Fibroblast of lung (primary cell): ENCODE measurements at places on chromosomes 7 and 10. TPM values are rescaled to one million over a fixed set of nuclear protein-coding genes. Genes with fewer than 3 reads are reported as not detected.

- DNase-seq, result no peak
These were observed 267.6 kb downstream of the SKIDA1 start for GRCh38 chr10:21257919-21258318.

DNA sequence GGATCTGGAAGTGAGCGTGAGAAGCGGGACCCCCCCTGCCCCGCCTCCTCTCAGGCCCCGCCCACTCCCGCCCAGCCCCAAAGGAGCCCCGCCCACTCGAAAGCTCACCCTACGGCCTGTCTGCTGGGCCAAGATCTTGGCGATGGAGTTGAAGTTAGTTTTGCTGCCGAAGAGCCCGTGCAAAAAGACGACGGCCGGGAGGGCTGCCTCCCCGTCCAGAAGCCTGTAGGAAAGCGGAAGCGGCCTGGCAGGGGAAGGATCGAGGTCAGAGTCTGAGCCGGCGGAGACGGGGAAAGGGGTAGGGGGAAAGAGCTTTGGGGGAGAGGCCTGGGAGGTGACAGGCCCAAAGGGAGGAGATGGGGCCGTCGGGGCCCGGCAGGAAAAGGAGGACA is 386 bp downstream of the ABHD11 start:
- DNase-seq, result peak; percentile 38

GRCh38 chr10:71390461-71390835 is 6.3 kb upstream of the CDH23 start:
- no peak for DNase-seq

GRCh38 chr7:138565071-138565450 is 105.0 kb downstream of the TRIM24 start:
- DNase-seq, result no peak

GRCh38 chr10:79929409-79929904 is 19.4 kb downstream of the SFTPD start:
- peak; percentile 51 for DNase-seq

- peak; percentile 47 for DNase-seq
These were observed 84.5 kb downstream of the FZD1 start for GRCh38 chr7:91348711-91349110.

- no peak for DNase-seq
These were observed 24.9 kb downstream of the SKIDA1 start for GRCh38 chr10:21500578-21500910.

DNA sequence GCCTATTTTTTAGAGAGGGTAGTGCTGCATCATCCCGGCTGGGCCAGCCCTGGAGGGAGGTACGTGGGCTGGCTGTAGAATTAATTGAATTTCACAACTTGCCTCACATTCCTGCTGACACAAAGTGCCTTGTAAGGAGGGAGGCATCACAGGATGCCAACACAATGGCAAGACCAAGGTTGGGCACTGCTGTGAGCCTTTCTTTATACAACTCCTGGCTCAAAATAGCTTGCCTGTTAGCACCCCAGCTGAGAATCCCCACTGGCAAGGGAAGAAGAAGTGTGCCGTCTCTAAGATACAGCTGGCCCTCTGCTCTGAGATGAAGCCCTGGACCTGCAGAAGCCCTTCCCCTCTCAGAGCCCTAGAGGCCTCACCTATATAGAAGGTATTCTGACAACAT is 873.9 kb downstream of the GRID1 start:
- no peak for DNase-seq

DNA sequence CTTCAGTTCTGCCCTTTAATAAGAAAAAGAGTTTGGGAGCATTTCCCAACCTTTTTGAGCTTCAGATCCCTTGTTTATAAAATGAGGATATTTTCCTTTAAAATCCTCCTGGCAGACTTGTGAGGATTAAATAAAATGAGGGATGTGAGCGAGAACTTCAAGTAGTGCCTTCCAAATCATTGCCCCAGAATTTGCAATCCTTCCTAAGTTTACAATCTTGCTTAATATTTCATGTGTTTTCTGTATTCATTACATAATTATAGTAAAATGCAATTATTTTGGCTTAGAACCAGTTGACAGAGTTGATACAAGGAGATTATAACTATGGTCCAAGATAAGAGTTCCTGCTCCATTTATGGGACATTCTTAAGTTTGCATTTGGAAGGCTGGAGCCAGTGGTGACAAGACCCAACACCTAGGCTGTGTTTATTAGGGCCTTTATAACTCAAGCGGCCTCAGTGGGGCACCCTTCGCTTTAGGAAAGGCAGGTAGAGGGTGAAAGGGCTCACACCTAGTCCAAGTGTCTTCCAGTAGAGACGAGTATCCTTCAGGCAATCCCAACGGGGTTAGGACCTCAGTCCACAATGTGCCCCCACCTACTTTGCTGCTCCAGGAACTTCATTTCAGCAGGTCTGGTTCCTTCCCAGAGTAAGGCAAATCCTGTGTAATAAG is 317.5 kb downstream of the WDR11 start:
- DNase-seq, result no peak

DNA sequence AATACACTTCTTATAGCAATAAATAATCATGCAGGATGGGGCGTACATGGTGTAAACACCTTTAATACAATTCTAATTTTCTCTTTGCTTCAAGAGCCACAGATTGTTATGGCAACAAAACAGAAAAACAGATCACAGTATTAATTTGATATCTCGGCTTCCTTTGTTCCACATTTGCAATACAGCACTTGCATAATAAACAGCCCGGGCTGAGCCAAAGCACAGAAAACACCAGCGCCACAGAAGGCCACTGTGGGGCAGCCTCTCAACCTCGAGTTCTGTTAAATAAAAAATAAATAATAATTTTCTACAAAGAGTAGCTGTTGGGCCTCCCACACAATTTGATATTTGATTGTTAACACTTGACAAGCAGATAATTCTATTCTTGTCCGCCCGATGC is 255.9 kb downstream of the USP6NL start:
- DNase-seq, result no peak

- DNase-seq, result peak; percentile 70
These were observed 8.7 kb upstream of the GLRX3 start for GRCh38 chr10:130127364-130128061.

DNA sequence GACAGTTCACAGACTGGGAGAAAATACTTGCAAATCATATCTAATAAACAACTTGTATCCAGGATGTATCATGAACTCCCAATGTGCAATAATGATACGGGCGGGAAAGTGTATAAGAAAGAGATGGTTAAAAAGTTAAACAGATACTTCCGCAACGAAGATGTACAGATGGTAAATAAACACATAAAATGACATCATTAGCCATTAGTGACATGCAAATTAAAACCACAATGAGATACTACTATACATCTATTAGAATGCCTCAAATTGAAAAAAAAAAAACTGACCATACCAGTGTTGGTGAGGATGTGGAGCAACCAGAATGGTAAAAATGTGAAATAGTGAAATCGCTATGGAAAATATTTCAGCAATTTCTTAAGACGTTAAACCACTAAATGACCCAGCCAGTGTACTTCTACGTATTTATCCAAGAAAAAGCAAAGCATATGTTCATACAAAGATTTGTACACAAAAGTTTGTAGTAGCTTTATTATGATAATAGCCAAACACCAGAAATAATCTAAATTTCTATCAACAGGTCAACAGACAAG is 83.5 kb downstream of the IPMK start:
- DNase-seq, result no peak

DNA sequence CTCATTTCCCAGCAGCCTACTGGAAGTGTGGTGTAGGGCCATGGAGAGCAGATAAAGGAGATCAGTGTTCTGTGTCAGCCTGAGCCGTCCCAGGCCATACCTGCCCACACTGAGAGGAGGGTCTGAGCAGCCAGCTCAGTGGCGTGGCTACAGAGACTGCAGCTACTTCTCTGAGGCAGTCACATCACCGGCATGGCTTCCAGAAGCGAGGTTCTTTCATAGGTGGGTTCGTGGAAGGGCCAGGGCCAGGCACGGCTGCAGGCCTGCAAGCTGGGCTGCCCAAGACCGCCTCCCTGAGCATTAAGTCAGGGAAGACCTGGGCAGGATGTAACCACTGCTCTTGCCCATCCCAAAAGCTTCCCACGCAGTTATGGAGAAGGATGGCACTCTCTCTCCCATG is 34.9 kb downstream of the LDB3 start:
- no peak for DNase-seq

DNA sequence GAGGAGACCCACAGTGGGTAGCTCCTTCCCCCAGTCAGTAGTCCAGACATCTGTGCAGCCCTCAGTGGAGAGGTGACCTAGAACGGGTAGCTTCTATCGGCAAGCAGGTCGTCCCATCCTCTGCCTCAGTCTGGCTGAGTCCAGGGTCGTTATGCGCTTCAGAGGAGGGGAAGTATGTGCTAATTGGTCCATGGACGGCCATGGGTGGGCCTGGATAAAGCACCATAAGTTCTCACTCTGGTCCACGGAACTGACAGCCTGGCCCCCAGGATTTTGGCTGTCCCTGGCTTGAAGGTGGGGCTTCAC is 78.6 kb downstream of the HDAC9 start:
- DNase-seq, result no peak

- DNase-seq, result no peak
These were observed 104.6 kb downstream of the MBL2 start for GRCh38 chr10:52668024-52668423.

ANKRD30A gene
- total RNA-seq, result not detected in 2 replicates

CARD11 gene
- total RNA-seq, result not detected in 2 replicates

ARHGEF5 gene
- 3.0 and 3.9 TPM in 2 replicates for total RNA-seq

DPCD gene
- 23.9 and 34.4 TPM in 2 replicates for total RNA-seq

NPC1L1 gene
- under 0.01 TPM in 2 replicates for total RNA-seq

CALML3 gene
- not detected in 2 replicates for total RNA-seq

LRRTM3 gene
- not detected in 2 replicates for total RNA-seq

AS3MT gene
- 8.1 and 10.5 TPM in 2 replicates for total RNA-seq

CRYGN gene
- total RNA-seq, result 0.26 and 0.50 TPM in 2 replicates

IRF5 gene
- 0.33 TPM in 1 of 2 replicates, not detected in the other for total RNA-seq

NEUROG3 gene
- not detected in 2 replicates for total RNA-seq

DNAJC12 gene
- 1.8 and 3.9 TPM in 2 replicates for total RNA-seq
